ENCODE measurements at places on chromosomes 2 and 18. TPM values are rescaled to one million over a fixed set of nuclear protein-coding genes. Genes with fewer than 3 reads are reported as not detected.

Gene ALLC
- total RNA-seq, result not detected

Gene PLA2R1
- total RNA-seq, result 7.9 TPM

Gene TBC1D8
- total RNA-seq, result 15.8 TPM

- peak; percentile 40 for DNase-seq
Observed at GRCh38 chr2:101770726-101771125, 73.2 kb downstream of the MAP4K4 start.

- no peak for DNase-seq
Observed at GRCh38 chr2:101781791-101782426, 84.4 kb downstream of the MAP4K4 start.

GRCh38 chr18:74513883-74514205 is 17.7 kb downstream of the CNDP2 start:
- no peak for DNase-seq

- DNase-seq, result no peak
Observed at GRCh38 chr2:72082021-72082601, 65.6 kb downstream of the CYP26B1 start.

Gene SLC8A1
- total RNA-seq, result 8.9 TPM

DNA sequence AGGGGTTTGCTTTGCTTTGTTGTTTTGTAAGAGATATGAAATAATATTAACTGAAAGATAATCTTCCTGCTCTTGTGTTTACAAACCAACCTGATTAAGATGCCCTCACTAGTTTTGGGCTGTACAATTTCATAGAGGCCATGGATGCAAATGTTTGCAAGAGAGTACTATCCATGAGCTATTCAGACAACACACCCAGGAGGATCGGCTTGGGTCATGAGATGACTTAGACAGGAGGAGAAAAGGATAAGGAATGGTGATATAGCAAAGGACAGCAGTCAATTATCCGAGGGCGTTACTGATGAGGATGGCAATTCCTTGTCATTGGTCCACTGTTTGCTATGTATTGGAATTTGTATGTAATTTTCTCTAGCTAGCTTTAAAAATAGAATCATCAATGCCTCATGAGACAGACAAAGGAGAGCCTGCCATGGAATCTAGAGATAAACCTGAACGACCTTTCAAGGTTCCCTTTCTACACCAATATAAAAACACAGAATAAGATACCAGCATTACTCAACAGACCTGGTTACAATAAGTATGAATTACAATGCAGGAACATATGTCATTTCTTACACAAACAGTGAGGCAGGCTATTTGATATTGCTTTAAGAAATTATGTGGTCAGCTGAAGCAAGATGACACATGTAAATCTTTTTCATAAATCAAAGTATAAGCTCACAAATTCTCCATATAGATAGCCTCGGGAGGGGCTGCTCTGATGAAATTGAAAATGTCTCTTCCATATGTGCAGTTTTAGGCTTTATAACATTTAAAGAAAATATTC is 54.4 kb upstream of the SOS1 start:
- no peak for DNase-seq

DNA sequence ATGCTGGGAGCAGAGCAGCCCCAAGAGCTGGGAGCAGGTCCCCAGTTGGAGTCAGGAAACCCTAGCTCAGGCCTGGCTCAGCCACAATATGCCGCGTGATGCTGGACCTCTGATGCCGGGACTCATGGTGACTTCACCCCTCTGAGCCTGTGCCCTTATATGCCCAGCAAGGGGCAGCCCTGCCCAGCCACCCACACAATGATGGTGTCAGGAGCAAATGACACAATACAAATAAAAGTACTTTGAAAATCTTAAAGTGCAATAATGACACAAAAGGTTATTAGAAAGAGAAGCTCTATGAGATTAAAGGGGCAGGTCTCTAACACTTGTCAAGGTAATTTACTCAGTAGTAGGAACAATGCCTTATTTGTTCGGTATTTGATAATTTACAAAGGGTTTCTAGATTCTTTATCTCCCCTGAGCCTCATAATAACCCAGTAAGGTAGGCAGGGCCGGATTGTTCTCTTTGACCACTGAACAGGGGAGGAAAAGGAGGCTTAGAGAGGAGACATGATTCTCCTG is 18.3 kb upstream of the KIF3C start:
- DNase-seq, result peak; percentile 35

GRCh38 chr2:134433469-134433868 is 179.6 kb downstream of the MGAT5 start:
- DNase-seq, result peak; percentile 42

- peak; percentile 47 for DNase-seq
Observed at GRCh38 chr2:46850742-46851141, 64.9 kb downstream of the MCFD2 start.

- DNase-seq, result no peak
Observed at GRCh38 chr2:181886192-181886591, 5.3 kb upstream of the ITPRID2 start.

DNA sequence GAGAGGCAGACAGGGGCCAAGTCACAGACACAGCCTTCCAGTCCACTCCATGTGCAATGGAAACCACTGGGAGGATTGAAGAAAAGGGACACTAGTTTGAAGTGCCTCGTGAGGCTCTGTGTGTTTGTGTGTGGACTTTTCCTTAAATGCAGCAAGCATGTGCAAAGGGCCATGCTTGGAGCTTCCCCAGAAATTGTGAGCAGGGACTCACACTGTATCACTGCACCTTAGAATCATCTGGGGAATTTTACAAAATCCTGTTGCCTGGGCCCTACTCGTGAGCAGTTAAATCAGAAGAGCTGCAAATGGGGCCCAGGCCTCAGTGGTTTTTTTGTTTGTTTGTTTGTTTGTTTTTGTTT is 137.8 kb downstream of the TRIM43 start:
- no peak for DNase-seq

GRCh38 chr2:134634054-134634753 is 84.6 kb downstream of the TMEM163 start:
- DNase-seq, result no peak

GRCh38 chr2:191462370-191462769 is 215.6 kb upstream of the NABP1 start:
- peak; percentile 61 for DNase-seq

Gene CAPN13
- 6.0 TPM for total RNA-seq

Gene ASNSD1
- total RNA-seq, result 66.9 TPM

DNA sequence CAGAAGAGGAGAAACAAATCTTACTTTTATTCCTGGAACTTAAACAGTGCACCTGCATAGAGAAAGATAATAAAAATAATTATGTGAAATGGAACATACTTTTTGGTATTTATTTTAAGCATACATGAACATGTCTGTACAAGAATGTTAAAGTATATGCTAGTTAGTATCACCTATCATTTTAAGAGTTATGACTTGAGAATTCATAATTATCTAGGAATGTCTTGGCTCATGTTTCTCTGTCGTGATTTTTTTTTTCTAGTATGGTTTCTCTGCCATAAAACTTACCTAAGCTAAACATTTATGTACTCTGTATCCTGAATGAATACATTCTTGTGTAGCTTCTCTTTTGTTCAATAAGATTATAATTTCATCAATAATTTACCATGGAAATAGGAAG is 4.2 kb downstream of the SERPINB7 start:
- DNase-seq, result no peak

Gene EFR3B
- total RNA-seq, result 2.7 TPM

- no peak for DNase-seq
Observed at GRCh38 chr2:140584471-140584870, 1546.3 kb downstream of the LRP1B start.

GRCh38 chr2:26344581-26345282 is 1.2 kb upstream of the SELENOI start:
- DNase-seq, result peak; percentile 79

GRCh38 chr2:180570864-180571263 is 409.5 kb upstream of the UBE2E3 start:
- no peak for DNase-seq
